NCI-H2029 treated with DMSO at 0.1 percent for 48 hours (cell line): ENCODE measurements at places on chromosomes 16 and 17.

- peak; percentile 29 for DNase-seq
Measured at GRCh38 chr17:5587438-5588032, 3.2 kb upstream of the NLRP1 start.

DNA sequence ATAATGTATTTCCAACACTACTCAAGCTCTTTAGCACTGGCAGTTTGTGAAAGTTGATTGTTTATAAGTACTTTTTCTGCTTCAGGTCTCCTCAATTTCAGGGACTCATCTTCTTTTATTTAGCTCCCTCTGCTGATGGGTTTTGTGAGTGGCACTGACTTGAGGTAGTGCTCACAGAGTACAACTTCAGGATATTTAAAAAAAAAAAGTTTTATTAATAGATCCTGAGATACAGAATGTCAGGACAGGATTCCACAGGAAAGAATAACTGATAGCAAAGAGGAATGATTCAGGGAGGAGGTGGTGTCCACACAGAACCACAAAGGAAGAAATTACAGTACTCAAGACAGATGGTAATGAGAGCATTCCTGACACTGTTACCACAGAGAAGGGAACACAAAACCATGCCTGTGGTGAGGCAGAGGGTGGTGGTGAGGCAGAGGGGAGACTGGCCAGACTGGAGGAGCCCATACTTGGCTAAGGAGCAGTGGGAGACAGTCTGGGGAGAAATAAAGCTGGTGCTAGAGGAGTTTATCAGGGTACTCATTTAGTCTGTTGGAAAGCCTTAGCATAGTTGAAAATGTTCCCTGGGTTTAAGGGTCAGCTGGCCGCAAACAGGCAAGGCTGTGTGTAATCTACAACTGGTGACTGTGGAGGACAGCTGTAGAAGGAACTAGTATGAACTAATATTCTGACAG lies 63.7 kb downstream of the SPAG9 start:
- DNase-seq = no peak

- peak; percentile 93 for DNase-seq
Measured at GRCh38 chr17:77738751-77739531, 219.6 kb upstream of the TNRC6C start.

DNA sequence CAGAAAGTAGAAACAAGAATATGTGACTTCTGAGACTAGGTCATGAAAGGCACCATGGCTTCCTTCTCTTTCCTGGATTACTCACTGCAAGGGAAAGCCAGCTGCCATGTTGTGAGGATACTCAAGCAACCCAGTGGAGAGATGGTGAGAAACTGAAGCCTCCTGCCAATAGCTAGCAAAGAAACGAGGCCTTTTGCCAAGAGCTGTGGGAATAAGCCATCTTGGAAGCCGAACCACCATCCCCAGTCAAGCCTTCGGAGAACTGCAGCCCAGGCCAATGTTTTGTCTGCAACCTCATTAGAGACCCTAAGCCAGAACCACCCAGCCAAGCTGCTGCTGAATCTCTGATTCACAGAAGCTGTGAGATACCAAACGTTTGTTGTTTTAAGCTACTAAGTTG lies 104.7 kb upstream of the CRHR1 start:
- no peak for DNase-seq

DNA sequence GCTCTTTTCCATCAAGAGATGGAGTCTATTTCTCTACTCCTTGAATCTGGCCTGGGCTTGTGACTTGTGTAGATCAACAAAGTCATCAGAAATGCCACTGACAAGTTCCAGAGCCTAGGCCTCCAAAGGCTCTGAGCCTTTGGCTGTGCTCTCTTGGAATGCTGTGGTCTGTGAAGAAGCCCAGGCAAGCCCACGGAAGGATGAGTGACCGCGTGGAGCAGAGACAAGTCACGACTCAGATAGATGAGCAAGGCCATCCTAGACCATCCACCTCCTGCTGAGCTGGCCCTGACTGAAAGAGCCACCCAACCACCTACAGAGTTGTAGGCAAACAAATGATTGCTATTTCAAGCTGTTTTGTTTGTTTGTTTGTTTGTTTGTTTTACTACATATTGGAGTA lies 11.6 kb upstream of the ICAM2 start:
- no peak for DNase-seq

- DNase-seq = no peak
Measured at GRCh38 chr17:7138800-7139381, 24.3 kb upstream of the ASGR2 start.

DNA sequence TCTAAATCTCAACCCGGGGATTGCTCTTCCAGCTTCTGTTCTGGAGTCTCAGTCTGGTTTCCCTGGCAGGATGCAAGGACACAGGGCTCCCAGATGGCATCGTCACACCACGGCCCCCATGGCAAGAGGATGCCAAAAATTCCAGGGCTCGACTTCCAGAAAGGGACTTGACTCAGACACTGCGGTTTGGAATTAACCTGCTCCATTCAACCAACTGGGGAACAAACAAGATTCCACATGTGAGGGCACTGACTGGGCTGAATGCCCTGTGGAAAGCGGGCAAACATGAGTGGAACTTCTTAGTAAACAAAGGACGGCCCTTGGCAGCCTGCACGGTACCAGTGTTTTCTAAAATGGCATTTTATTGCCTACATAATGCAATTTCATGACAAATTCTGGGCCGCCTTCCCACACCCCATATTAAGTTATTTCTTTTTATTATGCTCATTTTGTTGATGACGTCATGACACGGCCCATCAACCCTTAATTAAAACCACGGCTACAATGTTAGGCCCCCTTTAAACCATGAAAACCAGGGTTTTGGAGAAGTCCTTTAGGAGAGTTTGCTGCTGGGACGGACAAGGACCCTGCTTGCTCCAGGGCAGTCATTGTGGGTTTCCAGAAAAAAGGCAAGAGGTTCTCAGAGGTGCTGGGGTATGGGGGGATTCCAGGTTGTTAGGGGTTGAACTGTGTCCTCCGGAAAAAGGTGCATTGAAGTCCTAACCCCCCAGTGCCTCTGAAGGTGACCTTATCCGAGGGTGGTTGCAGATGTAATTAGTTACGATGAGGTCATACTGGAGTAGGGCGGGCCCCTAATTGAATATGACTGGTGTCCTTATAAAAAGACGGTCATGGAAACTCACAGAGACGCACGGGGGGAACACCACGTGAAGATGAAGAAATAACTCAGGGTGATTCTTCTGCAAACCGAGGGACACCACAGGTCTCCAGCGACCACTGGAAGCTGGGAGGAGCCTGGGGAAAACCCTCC lies 205.6 kb downstream of the FOXL1 start:
- no peak for DNase-seq

GRCh38 chr16:88967830-88968588 lies 9.0 kb downstream of the CBFA2T3 start:
- DNase-seq = no peak

DNA sequence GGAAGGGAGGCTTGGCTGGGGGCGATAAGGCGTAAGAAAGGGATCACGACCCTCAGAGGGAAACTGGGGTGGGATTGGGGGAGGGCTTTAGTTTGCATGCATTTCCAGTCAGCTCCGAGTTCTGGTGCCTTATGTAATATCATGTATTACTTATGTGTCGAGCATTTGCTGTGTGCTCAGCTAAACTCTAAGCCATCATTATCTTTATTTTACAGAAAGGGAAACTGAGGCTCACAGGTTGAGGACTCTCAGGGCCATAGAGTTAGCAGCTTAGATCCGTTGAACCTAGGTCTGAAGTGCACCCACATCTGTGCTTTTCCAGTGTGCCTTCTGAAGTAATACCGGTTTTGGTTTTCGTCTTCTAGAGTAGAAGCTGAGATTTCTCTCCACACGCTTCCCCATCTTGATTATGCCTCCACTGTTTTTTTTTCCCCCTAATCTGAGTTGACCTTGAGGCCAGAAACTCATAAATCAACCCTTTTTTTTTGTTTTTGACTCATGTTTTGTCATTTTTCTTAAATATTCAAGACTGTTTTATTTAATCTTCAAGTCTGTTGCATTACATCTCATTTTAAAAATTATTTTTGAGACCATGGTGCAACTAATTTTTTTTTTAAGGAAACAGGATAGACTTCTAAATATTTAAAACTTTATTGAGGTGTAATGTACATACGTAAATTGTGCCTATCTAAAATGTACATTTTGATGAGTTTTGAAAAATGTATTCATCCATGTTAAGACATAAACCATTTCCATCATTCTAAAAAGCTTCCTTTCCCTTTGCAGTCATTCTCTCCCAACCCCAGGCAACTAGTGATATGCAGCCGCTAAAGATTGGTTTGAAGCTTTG lies 741 bp downstream of the CYB5B start:
- DNase-seq = no peak

GRCh38 chr17:9240659-9241370 lies 219.5 kb downstream of the NTN1 start:
- DNase-seq = no peak

DNA sequence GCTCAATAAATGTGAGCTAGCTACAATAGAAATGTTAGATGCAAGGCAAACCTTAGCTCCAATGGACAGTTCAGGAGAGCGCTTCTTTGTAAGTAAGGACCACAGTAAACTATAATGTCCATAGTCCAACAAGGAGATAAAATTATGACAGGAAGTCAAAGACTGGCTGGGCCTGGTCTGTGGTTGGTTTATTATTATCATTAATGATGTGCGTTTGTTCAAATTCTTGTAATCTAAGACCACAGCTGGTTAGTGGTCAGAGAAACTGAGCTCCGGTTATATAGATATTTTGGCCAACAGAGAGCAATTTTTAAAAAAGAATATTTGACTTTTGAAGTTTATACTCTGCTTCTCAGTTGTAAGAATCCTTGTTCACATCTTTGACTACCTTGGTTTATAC lies 4.7 kb upstream of the CMTM2 start:
- no peak for DNase-seq

DNA sequence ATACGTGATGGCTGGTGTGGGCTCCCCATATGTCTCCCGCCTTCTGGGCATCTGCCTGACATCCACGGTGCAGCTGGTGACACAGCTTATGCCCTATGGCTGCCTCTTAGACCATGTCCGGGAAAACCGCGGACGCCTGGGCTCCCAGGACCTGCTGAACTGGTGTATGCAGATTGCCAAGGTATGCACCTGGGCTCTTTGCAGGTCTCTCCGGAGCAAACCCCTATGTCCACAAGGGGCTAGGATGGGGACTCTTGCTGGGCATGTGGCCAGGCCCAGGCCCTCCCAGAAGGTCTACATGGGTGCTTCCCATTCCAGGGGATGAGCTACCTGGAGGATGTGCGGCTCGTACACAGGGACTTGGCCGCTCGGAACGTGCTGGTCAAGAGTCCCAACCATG lies 5.6 kb downstream of the MIEN1 start:
- no peak for DNase-seq

DNA sequence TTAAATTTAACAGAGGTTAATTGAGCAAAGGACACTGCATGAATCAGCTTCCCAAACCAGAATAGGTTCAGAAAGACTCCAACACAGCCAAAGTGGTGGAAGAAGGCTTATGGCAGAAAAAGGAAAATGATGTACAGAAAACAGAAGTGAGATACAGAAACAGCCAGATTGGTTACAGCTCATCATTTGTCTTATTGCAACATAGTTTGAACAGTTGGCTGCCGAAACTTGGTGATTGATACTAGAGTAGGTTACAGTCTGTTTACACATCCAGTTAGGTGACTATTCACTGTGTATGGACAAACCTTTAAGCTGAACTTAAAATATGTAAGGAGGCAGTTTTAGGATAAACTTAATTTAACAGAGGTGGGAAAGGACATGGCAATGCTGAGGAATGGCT lies 18.3 kb downstream of the TMEM100 start:
- no peak for DNase-seq

DNA sequence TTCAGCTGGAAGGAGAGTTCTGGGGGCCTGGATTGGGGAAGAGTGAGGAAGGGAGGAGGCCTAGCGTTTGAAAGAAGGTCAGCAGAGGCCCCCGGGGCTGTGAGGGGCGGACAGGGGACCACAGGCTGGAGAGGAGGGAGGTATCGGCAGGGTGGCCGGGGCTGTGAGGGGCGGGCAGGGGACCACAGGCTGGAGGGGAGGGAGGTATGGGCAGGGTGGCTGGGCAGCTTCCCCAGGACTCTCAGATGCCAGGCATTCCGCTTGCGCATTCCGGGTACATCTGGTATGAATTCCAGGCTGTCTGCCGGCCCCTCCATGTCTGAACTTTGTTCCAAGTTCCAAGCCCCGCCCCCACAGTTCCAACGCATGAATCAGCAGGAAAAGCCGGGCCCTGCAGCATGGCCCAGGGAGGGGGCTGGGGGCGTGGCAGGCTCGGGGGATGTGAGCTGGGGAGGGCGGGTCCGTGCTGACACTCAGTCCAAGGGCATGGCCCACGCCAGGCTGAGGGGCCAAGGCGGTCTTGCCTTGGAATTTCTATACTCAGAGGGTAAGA lies 4.3 kb upstream of the TLCD2 start:
- DNase-seq = no peak

DNA sequence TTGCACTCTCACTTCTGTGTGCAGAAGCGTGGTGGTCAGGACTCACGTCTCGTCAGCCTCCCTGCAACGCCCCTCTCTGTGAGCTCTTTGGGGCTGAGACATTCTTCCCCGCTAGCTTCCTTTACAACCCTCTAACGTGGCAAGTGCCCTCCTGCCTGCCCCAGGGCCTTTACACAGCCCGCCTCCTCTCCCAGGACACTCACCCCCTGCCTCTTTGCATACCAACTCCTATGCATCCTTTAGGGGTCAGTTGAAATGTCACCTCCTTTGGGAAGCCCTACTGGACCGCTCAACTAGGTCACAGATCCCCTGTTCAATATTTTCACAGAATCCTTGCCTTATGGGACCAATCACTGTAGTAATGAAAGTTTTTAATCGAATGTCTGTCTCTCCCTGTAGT lies 61.4 kb downstream of the SDK2 start:
- DNase-seq = no peak
